ENCODE measurements at places on chromosomes 1 and 21. TPM values are rescaled to one million over a fixed set of nuclear protein-coding genes. Genes with fewer than 3 reads are reported as not detected.

- peaks cover 6% of the 10 kb centered on the region for H3K4me1 ChIP-seq
- H3K36me3 ChIP-seq, result no peaks in the 10 kb centered on the region
- DNase-seq, result no peak
Observed at GRCh38 chr21:32921632-32922230, 104.0 kb upstream of the OLIG2 start.

GRCh38 chr1:77395051-77395450 lies 113.2 kb downstream of the AK5 start:
- no peak overlapping the region for H3K27ac ChIP-seq
- no peaks in the 10 kb centered on the region for H3K4me1 ChIP-seq
- no peaks in the 10 kb centered on the region for H3K27me3 ChIP-seq
- no peak overlapping the region for H3K4me3 ChIP-seq
- no peak for DNase-seq

GRCh38 chr1:192660613-192661012 lies 24.7 kb downstream of the RGS13 start:
- H3K4me1 ChIP-seq, result no peaks in the 10 kb centered on the region
- peaks cover 2% of the 10 kb centered on the region for H3K27me3 ChIP-seq
- no peak overlapping the region for H3K27ac ChIP-seq
- H3K4me3 ChIP-seq, result no peak overlapping the region
- no peak for DNase-seq

DNA sequence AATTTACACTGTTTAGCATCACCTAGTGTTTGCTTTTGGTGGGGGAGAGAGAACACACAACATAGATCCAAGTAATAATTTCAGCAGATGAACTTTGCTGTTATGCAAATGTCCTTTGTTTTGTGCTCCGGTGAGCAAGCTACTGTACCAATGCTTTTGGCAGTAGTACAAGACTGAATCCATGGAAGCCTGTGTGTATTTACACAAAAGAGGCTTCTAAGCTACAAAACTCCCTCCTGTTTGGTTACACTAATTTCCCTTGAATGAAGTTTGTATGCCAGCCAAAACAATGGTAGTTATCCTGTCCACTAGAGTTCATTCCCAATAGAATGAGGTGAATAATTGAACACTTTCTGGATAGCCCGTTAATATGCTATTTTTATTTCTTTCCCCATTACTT lies 320.5 kb downstream of the KCTD3 start:
- no peaks in the 10 kb centered on the region for H3K27me3 ChIP-seq
- no peak overlapping the region for H3K4me3 ChIP-seq
- DNase-seq, result no peak
- no peaks in the 10 kb centered on the region for H3K36me3 ChIP-seq
- H3K4me1 ChIP-seq, result no peaks in the 10 kb centered on the region

ETS2 gene
- 96.9 TPM for total RNA-seq

MMEL1 gene
- not detected for total RNA-seq

GRCh38 chr1:209531549-209531948 lies 52.0 kb upstream of the CAMK1G start:
- no peaks in the 10 kb centered on the region for H3K27me3 ChIP-seq
- H3K36me3 ChIP-seq, result no peaks in the 10 kb centered on the region
- H3K4me1 ChIP-seq, result no peaks in the 10 kb centered on the region
- no peak overlapping the region for H3K27ac ChIP-seq

CALML6 gene
- total RNA-seq, result 0.42 TPM

FCRLB gene
- total RNA-seq, result 2.0 TPM

SLC30A2 gene
- total RNA-seq, result 0.12 TPM

DNA sequence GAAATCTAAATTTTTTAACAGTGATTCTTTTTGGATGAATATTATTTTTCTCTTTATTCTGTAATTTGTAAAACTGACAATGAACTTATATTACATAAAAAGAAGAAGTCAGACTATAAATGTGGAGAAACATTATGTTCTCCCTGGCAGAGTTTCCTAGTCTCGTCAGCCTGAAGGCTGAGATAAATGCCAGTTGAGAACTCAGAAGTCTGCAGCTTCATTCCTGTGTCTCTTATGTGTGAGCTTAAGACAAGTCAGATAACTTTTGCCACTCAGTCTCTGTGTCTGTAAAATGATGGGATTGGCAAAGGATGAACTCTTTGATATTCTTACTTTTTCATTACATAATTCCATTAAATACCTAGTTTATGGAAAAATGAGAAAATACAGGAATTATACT lies 568.8 kb upstream of the ZRANB2 start:
- H3K27ac ChIP-seq, result no peak overlapping the region
- no peak for DNase-seq
- H3K36me3 ChIP-seq, result no peaks in the 10 kb centered on the region
- H3K4me1 ChIP-seq, result no peaks in the 10 kb centered on the region

OR2T35 gene
- total RNA-seq, result not detected

Measured in ovary (tissue), 10 donors.